ENCODE measurements at places on chromosomes 2 and 18.

GRCh38 chr18:36378205-36378604 lies 80.7 kb downstream of the FHOD3 start:
- DNase-seq: no peak

DNA sequence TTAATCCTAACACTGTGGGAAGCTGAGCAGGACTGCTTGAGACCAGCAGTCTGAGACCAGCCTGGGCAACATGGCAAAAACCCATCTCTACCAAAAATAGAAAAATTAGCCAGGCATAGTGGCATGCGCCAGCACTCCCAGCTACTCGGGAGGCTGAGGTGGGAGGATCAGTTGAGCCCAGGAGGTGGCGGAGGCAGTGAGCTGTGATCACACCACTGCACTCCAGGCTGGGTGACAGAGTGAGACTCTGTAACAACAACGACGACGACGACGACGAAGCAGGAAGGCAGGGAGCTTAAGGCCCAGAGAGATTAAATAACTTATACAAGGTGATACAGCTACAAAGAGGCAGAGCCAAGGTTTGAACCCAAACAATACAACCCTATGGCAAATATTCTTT lies 37.3 kb downstream of the CFAP36 start:
- DNase-seq: no peak

GRCh38 chr2:60105906-60106305 lies 447.5 kb downstream of the BCL11A start:
- DNase-seq: no peak

- no peak for DNase-seq
Observed at GRCh38 chr2:63435070-63435469, 153.2 kb downstream of the WDPCP start.

DNA sequence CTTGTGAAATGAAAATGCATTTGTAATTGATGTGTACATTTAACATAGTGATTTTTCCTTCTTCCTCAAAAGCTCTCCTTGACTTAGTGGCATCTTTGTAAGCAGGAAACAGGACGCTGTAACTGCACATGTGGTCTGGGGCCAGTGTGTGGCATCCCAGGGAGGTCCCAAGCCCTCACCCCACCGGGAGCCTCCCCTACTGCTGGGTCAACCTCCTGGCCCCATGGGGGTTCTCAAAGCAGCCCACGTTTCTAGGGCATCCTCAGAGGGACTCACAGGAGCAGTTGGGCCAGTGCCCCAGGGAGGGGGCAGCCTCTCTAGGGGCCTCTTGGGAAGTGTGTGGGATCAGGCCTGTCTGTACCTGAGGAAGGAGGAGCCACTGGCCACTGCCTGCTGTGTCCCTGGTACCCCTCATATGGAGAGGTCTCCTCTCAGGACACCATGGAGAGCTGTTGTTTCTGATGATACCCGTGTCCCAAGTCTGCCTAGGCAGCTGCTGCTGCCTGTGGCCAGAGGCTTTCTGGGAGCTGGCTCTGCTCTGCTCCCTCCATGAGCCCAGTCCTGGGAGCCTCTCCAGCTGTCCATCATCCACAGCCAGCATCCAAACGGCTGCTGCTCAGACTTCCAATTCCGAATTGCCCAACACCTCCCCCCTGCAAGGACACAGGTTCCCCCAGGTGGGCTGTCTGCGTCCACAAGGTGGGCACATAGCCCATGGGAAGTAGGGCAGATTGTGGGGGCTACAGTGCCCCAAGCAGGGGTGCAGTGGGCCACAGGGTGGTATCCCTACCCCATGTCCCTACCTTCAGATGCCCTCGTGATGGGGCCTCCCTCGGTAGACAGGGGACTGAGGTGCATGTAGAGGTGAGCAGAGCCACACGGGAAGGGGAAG lies 13.4 kb downstream of the ARHGEF4 start:
- no peak for DNase-seq

DNA sequence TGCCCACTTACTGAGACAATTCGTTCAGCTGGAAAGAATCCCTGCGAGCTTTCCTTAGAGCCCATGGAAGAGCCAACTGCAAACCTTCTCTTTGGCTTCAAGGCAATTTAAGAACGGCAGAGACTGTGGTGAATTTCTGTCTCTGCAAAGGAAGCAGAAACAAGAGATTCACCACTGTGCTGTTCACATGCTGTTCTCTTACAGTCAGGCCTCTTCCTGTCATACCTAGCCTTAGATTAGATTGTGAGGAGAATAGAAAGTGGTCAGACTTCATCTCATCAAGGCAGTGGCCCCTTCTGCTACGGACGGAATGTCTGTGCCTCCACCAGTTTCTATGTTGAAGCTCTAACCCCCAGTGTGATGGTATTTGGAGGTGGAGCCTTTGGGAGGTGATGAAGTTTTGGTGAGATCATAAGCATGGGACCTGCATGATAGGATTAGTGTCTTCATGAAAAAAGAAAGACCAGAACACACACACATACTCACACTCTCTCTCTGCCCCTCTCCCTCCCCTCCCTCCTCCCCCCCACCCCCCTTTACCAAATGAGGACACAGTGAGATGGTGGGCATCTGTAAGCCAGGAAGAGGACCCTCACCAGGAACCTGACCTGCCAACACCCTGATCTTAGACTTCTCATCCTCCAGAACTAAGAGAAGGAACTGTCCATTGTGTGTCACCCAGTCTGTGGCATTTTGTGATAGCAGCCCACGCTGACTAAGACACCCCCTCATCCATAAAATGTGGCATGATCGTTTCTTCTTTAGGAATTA lies 45.6 kb upstream of the NRP2 start:
- no peak for DNase-seq

DNA sequence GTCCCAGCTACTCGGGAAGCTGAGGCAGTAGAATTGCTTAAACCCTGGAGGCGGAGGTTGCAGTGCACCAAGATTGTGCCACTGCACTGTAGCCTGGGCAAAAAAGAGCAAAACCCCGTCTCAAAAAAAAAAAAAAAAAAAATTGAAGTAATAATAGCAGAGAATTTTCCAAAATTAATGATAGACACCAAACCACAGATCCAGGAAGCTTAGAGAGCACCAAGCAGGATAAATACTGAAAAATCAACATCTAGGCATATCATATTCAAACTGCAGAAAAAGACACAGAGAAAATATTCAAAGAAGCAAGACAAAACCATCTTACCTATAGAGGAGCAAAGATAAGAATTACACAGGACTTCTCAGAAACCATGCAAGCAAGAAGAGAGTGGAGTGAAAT lies 33.5 kb downstream of the BUB1 start:
- no peak for DNase-seq

DNA sequence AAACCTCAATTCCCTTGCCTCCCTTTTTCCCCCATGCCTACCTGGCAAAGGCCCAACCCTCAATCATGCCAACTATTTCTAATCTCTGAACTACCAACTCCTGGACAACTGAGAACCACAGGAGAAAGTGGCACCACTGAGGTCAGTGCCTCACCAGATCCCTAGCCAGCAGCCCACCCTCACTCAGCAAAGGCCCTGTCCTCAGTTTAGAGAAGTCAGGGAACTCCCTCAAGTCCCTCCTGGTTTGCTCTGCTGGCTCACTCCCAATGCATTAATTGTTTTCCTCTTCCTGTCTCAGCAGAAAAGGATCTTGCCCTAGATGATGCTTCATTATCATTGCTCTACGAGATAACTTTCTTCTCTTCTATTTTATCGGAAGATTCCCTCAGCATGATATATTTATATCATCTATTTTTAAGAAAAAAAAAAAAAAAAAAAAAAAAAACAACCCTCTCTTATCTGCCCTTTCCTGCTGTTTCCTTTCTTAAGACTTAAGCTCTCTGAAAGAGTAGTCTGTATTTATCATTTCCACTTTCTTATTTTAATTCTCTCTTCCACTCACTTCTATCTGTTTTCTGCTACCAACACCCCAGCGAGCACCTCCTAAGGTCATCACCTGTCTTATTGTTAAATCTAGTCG lies 22.7 kb upstream of the ZBTB14 start:
- no peak for DNase-seq

GRCh38 chr2:215982465-215982875 lies 30.9 kb downstream of the MREG start:
- DNase-seq: no peak

DNA sequence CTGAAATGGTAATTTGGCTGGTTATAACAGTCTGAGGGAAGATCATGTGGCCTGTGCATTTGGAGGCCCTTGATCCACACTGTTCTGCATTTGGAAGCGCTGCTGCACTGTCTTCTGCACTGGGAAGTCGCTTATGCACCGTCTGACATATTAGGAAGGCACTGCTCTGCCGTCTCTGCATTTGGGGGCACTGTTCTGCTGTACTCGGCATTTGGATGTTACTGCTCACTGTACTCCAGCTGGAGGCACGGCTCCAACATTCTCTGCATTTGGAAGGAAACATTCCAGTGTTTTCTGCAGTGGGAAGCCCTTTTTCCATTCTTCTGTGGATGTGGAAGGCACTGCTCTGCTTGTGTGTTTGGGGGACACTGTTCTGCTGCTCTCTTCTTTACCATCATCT lies 9.6 kb upstream of the PROM2 start:
- DNase-seq: no peak

DNA sequence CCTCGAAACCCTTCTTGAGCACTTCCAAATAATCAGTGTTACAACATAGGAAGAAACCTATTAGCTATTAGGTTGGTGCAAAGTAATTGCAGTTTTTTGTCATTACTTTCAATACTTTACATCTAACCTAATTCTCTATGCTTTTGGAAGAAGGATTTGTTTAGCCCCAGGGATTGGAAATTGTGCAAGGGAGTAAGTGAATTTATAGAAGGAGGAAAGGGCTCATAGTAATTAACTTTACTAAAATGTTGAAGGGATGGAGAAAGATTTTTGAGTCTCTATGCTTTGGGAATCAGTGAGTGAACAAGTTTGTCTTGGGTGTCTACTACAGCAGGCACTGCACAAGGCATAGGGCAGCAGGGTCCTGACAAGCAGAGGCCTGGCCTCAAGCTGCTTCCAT lies 261.1 kb downstream of the EN1 start:
- DNase-seq: no peak

- DNase-seq: no peak
Observed at GRCh38 chr2:225515033-225515432, 115.5 kb downstream of the NYAP2 start.

GRCh38 chr2:206774871-206775270 lies 9.5 kb downstream of the FASTKD2 start:
- DNase-seq: no peak

All from CD4-positive, alpha-beta T cell treated with Interferon alpha-2 for 1 hour (primary cell).